ENCODE measurements at places on chromosomes 6 and 20.

DNA sequence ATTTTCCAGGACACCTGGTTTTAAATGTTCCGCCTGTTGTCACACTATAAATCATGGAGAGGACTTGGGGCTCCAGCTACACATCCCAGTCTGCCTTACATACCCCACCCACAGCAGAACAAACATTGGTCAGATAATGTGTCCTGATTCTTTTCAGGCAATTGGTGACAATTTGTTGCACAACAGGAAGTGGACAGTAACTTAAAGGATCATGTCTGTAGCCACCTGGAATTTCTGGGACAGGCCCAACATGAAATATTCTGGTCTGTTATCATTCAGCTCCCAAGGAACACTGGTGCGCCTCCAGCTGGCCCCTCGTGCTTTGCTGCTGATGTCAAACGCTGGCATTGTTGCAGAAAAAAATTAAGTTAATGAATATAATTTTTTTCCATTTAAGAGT lies 117.2 kb downstream of the SOBP start:
- no peak for DNase-seq

GRCh38 chr6:118708055-118708454 lies 56.7 kb upstream of the CEP85L start:
- no peak for DNase-seq

GRCh38 chr6:14371530-14371929 lies 254.0 kb downstream of the CD83 start:
- no peak for DNase-seq

GRCh38 chr6:35048031-35048613 lies 93.0 kb downstream of the TCP11 start:
- DNase-seq, result no peak

- no peak for DNase-seq
These were observed 136.5 kb downstream of the SMOC2 start for GRCh38 chr6:168577496-168577895.

GRCh38 chr6:9095729-9096128 lies 660.4 kb upstream of the SLC35B3 start:
- DNase-seq, result no peak

DNA sequence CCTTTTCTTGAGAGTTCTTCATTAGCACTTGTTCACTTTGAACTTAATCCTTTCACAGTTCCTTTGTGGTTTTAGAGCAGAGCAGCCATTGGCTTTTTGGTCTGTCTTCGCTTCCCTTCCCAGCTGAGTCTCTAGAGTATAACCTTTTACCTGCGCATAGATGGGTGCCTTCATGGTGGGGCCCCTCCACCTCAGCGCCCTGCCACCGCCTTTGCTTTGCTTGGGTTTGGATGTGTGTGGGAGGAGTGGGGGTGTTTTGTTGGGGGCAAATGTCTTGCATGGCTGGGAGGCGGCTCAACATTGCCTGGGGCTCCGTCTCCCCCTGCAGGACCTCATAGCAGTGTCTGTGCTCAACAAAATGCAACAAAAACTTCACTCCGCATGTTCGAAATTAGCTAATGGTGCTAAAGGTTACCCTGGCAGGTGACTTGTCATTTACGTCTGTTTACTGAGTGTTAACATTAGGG lies 11.9 kb downstream of the PYGB start:
- no peak for DNase-seq

DNA sequence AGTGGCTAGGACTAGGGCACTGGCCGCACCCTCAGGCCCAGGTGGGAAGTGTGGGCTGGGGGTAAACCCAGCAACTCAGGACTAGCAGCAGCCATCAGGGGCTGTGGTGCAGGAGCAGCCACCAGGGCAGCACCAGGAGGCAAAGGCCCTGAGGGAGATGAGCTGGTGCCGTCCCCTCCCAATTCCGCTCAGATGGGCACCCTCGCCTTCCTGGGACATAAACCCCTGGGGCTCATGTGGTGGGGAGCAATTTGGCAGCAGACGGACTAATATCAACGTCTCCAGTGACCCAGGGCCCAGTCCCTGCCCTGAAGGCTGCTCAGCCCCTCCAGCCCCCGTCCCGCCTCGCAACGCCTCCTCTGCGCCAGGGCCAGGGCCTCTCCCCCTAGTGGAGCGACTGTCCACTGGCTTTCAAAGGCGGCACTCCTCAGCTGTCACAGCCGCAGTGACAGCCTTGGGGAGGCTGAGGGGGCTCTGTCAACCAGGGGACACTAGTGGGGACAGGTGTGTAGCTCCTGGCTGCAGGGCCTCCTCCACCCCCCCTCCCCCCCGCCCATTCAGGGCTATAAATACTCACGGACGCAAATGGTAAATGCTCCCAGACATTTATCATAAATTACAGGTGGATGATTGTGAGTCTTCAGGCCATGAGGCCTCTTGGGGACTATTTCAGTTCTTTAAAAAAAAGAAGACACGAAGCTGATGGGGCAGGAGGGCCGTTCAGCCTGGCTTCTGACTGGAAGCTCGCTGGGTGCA lies 349.9 kb downstream of the ZFAND3 start:
- no peak for DNase-seq

Data from cortex of kidney (tissue), 1 donor.